Natural killer cell treated with Interleukin-12 subunit alpha and Interleukin-12 subunit beta and Interleukin-15 and Interleukin-18, amount 100 ng/mL, for 72 hours (primary cell): ENCODE measurements at places on chromosomes 12 and 14. TPM values are rescaled to one million over a fixed set of nuclear protein-coding genes. Genes with fewer than 3 reads are reported as not detected.
A peak's percentile ranks its signal among the peaks of the same experiment; 100 is the strongest.

Gene CD27
- 2.2 TPM for total RNA-seq

Gene BTG1
- 249 TPM for total RNA-seq

- peaks cover 13% of the 10 kb centered on the region for H3K27me3 ChIP-seq
- H3K4me3 ChIP-seq, result no peak overlapping the region
- DNase-seq, result peak; percentile 38
- peaks cover 3% of the 10 kb centered on the region for H3K36me3 ChIP-seq
Measured at GRCh38 chr14:100607611-100607956, 20.4 kb upstream of the BEGAIN start.

GRCh38 chr12:123442774-123443173, 6.3 kb upstream of the RILPL2 start:
- no peak for DNase-seq
- no peak overlapping the region for H3K4me3 ChIP-seq
- no peaks in the 10 kb centered on the region for H3K36me3 ChIP-seq
- no peak overlapping the region for H3K27ac ChIP-seq

- DNase-seq, result no peak
- no peaks in the 10 kb centered on the region for H3K36me3 ChIP-seq
- H3K4me1 ChIP-seq, result no peaks in the 10 kb centered on the region
- H3K27ac ChIP-seq, result no peak overlapping the region
- no peak overlapping the region for H3K4me3 ChIP-seq
Measured at GRCh38 chr12:68970951-68971350, 38.0 kb upstream of the CPM start.

GRCh38 chr14:96017882-96018281, 21.3 kb upstream of the C14orf132 start:
- no peak overlapping the region for H3K4me3 ChIP-seq
- peaks cover 19% of the 10 kb centered on the region for H3K27me3 ChIP-seq
- DNase-seq, result no peak
- H3K36me3 ChIP-seq, result no peaks in the 10 kb centered on the region
- no peak overlapping the region for H3K27ac ChIP-seq

GRCh38 chr14:103732868-103733620, 17.4 kb downstream of the ZFYVE21 start:
- peaks cover 5% of the 10 kb centered on the region for H3K36me3 ChIP-seq
- H3K27me3 ChIP-seq, result no peaks in the 10 kb centered on the region
- DNase-seq, result no peak
- H3K27ac ChIP-seq, result no peak overlapping the region

DNA sequence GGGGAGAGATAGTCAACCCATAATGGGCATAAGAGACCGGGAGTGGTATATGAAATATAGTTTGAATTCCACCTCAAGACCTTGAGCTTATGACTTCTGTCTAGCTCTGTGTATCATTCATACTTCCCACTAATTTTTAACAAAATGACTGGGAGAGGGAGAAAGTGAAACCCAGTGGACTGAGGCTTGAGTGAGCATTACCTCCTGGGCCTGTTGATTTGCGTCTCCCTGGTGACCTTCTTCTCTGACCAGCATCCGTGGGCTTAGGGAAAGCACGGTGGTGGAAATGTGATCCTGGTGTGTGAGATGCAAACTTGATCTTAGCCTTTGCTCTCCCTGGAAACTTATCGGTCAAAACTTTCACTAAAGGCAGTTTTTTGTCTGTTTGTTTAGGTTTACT, 207.9 kb upstream of the BCL2L14 start:
- no peak overlapping the region for H3K4me3 ChIP-seq
- no peaks in the 10 kb centered on the region for H3K27me3 ChIP-seq
- no peak overlapping the region for H3K27ac ChIP-seq
- DNase-seq, result no peak
